NCI-H524 (cell line): ENCODE measurements at places on chromosomes 1 and 21.

DNA sequence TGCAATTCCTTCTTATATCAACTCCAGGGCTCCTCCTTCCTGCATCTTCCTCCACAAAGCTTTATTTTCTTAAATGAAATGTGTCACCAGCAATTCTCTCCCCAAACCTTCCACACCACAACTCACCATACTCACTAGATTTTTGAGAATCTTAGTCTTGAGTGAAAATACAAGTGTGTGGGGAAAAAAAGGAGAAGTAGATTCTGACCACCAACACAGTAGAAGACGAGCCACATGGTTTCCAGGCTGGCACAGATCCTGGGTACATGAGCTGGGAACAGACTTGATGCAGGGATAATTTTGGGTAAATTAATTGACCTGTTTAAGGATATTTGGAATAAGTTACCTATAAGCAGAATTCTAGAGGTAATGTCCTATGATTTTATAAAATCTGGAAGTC is 72.8 kb upstream of the KCNJ15 start:
- DNase-seq, result no peak

DNA sequence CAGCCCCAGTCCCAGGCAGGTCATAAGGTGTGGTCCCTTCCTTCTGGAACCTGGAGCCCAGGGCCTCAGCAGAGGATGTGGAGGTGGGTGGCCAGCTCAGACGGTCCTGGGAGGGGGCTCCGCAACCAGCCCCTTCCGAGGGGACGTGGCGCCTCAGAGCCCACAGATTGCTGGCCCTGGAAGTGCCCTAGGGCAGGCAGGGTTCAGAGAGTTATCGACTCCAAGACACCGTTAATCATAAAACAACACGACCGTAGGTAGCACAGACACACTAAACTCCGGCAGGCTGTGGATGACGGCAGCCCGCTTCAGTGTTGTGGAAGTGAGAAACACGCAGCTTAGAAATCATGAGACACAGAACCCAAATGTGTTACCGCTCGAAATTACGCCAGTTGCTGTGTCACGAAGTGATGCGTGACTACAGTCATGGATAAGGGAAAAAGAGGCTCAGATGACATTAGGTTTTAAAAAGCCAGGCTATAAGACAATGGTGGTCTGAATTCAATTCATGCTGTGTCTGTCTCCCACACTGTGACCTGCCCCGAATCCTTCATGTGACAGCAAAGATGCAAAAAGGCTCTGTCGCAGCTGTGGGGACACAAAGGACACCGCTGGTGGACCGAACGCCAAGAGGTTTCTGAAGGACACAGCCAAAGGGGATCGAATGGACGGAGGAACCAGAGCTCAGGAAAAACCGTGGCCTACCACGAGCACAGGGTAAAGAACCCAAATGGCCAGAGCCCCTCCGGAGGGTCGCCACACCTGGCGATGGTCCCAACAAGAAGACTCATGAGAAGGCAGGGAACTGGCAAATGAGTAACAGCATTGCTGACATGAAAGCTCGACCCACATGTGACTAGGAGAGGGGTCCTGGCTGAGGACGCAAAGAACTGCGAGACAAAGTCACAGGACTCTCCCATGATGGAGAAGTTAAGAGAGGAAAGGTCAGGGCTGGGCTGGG is 1.7 kb upstream of the SUMO3 start:
- DNase-seq, result no peak

GRCh38 chr21:33241846-33242245 is 12.1 kb downstream of the IFNAR2 start:
- DNase-seq, result no peak

DNA sequence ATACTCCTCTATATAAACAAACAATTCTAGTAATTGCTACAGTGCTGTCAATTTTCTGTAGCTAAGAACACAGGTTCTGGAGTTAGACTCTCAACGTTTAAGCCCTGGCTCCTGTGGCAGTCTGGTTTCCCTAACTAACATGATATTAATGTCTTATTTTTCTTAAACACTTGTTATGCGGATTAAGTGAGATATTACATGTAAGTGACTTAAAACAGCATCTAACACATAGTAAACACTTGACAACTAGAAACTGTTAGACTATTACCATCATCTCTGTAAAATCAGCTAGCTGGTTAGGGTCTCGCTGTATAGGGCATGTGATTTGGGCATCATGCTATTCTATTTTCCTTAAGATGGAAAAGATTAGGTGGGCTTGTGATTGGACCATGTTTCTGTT is 2.3 kb downstream of the VANGL1 start:
- DNase-seq, result no peak

DNA sequence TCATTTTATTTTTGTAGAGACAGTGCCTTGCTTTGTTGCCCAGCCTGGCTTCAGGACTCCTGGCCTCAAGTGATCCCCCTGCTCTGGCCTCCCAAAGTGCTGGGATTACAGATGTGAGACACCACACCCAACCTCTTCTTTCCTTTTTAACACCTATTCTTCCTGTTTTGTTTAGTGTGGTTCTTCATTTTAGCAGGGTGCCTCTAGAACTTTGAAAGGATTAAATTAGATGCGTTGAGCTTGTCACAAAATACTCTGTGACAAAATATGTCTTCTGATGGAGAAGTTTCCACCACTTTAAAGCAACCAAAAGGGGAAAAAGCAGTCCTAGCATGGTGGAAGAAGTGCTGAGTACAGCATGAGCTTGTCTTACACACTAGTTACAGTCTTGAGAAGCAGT is 42.0 kb downstream of the CDC14A start:
- no peak for DNase-seq

- DNase-seq, result no peak
Observed at GRCh38 chr1:182917378-182917777, 35.6 kb downstream of the SHCBP1L start.

DNA sequence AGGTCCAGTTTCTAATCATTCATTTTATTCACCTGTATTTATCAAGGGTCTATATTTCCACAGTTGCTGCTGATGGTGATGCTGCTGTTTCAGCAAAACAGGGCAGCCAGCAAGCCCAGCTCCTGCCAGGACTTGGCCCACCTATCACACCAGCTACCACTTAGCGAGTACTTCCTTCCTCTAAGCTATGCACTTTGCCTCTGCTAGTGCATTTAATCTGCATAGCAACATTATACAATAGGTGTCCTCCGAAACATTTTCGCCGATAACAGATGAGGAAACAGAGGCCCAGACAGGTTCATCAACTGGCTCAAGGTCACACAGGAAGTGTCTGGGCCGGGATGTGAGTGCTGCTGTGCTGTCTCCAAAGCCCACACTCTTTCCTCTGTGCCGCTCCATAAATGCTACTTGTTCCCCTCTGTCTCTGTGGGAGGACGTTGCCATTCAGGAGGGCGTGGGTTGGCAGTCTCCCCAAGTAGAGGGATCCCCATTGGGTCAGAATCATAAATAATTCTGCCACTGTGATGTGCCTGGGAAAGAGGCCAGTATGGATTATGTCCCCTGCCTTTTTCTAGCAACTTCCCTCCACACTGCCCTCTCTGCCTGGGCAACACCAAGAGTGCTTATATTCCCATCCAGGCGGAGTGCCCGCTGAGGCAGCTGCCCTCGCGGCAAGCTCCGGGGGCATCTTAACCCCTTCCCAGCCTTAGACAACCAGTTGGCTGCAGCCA is 9.4 kb upstream of the PLEKHA6 start:
- DNase-seq, result no peak

DNA sequence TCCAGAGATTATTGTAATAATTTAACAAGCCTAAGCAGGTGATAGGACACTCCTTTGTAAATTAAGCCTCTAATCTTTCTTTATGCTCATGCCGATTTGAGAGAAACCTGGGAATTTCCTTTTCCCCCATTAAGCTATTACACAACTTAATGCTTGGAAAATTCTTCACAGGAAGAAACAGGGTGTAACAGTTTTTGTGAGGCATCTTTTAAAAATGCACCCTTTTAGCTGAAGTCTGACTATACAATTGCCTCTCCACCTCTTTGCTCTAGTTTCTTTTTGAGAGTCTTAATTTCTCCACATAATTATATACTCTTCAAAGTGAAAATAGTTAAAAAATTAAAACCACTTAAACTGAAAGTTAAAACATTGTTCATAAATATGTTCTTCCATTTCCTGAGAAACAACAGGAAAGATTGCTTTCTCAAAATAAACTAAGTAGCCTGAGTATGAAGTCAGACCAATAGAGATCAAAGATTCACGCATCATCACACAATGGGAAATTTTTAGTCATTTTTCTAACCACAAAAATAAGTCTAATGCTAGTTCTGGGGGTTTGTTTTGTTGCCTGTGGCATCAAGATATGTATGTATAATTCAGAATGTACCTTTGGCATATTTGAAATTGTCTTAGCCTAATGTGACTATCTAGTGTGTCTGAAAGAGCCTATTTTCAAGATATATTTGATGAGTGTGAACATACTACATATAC is 34.7 kb downstream of the LRRC8D start:
- no peak for DNase-seq

- no peak for DNase-seq
Observed at GRCh38 chr1:99820546-99820945, 29.6 kb upstream of the AGL start.

- no peak for DNase-seq
Observed at GRCh38 chr1:29209173-29209572, 21.6 kb downstream of the MECR start.

GRCh38 chr1:9766759-9767442 is 56.9 kb downstream of the CLSTN1 start:
- DNase-seq, result no peak

DNA sequence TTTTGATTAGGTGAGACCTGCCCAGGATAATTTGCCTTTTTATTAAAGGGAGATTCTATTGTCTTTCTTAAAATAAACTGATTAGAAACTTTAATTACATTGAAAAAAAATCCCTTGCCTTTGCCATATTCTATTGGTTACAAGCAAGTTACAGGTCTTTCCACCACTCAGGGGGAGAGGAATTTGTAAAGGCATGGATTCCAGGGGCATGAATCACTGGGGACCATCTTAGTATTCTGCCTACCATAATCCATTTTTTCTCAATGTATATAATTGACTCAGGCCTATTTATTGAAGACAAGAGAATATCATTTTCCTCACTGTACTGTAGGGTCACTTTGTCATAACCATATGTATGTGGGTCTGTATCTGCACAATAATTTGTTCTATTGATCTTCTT is 124.3 kb upstream of the PDE4B start:
- DNase-seq, result no peak

GRCh38 chr1:167602840-167603239 is 27.2 kb upstream of the RCSD1 start:
- no peak for DNase-seq

GRCh38 chr1:167524651-167525050 is 6.3 kb upstream of the CD247 start:
- DNase-seq, result no peak

GRCh38 chr1:219573960-219574359 is 38.9 kb downstream of the ZC3H11B start:
- DNase-seq, result no peak

DNA sequence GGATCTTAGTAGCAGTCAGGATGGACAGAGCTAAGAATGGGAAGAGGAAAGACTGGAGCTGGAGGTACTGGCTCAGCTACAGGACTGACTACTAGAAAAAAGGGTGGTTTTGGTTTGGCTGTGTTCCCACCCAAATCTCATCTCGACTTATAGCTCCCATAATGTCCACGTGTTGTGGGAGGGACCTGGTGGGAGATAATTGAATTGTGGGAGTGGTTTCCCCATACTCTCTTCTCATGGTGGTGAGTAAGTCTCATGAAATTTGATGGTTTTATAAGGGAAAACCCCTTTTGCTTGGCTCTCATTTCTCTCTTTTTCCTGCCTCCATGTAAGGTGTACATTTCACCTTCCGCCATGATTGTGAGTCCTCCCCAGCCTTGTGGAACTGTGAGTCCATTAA is 466.5 kb upstream of the DEPDC1 start:
- DNase-seq, result no peak

GRCh38 chr1:211335522-211336157 is 9.0 kb downstream of the TRAF5 start:
- DNase-seq, result no peak

- peak; percentile 40 for DNase-seq
Observed at GRCh38 chr1:60149251-60149650, 75.7 kb upstream of the C1orf87 start.

GRCh38 chr1:33696311-33696710 is 167.6 kb upstream of the HMGB4 start:
- no peak for DNase-seq

DNA sequence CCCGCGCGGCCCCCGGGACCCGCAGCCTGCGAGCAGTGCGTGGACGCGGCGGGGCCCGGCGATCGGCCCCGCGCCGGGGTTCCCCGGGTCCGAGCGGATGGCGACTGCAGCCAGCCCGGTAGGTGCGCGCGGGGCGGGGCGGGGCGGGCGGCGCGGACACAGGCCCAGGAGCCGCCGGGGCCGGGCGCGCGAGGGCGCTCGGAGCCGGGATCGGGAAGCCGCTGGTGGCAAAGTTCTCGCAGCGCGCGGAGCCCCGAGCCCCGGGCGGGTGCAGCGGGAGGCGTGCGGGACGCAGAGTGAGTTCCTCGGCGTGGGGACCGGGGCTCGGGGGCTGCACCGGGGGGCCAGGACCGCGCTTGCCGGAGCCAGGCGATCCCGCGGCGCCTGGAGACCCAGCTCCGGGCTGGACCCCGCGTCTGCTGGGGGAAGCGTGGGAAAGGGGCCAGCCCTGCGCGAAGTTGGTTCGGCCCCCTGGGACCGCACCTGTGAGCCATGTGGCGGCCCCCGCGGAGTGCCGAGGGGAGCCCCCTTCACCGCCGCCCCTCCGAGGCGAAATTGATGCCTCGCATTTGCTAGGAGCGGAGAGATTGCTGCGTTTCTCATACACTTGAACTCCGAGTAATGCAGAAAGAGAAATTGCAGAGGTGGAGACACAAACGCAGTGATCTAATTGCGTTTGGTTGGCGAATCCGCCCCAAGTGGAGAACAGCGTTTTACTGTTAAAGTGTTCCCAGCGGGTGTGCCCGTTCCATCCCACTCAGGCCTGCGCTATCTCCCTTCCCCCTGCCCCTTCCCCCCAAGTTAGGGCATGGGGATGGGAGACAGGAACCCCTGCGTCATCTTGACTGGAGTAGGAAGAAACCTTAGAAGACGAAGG is 228.9 kb upstream of the TMEM51 start:
- DNase-seq, result no peak

- no peak for DNase-seq
Observed at GRCh38 chr1:199855580-199855979, 171.9 kb upstream of the NR5A2 start.

DNA sequence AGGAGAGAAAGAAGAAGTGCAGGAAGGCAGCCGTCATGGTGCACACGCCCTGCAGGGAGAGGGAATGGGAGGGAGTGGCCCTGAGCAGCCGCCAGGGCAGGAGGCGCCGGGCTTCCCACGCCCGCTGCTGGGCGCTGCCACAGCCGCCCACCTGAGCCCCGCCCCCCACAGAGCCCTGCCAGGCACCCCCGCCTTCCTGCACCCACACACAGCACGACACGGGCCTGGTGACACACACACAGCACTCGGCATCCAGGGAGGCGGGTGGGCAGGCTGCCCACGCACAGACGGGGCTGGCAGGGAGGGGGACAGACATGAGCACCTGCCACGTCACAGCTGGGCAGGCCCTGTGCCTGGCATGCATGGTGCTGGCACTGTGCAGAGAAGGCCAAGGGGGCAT is 27.5 kb downstream of the ADGRB2 start:
- no peak for DNase-seq

- no peak for DNase-seq
Observed at GRCh38 chr1:218763538-218763937, 410.1 kb upstream of the LYPLAL1 start.
